ENCODE measurements at places on chromosomes 6 and 20.

GRCh38 chr20:24701027-24701426, 231.6 kb downstream of the SYNDIG1 start:
- DNase-seq, result no peak

GRCh38 chr6:35088281-35089215, 52.6 kb downstream of the TCP11 start:
- no peak for DNase-seq

DNA sequence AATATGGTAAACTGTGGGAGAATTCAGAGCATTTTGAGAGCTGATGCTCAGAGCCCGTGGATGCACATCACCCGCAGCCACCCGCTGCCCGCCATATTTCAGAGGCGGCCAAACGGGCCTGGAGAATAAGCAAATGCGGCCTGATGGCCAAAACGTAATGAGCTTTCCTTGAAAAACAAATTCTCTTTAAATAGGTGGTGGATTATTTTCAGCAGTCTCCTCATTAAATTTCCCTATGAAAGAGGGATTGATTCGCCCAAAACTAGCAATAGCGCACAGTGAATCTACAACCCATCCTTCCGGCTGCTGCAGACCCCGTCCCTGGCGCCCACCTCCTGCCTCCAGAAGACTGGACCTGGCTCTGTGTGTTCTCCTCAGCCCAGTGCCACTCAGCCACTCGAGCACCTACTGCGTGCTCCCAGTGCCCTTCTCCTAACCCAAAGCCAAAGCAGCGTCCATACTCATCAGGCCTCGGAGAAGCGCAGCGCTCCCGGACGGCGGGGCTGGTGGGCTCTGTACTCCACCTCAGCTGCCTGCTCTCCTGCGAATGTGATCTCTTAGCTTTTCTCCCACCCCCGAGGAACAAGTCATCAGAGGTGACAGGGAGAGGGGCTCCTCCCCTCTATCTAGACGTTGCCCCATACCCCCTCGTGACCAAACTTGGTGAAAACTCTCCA, 224.8 kb downstream of the TAF4 start:
- no peak for DNase-seq

DNA sequence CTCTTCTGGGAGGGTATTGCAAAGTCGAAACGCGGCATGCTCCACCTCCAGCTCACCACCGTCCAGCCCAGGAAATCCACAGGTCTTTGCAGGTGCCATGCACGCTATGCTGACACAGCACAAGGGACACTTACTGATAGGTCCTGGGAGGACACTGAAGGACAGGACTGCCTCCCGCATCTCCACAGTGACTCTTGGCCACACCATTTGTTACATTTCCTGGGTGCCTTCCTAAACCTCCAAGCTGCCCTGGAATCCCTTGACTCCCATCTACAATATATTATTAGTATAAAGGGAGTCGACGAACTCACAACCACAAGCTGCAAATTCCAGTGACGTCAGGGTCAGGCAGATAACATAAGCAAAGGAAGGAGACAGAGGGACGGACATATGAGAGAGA, 106.9 kb downstream of the JPH2 start:
- no peak for DNase-seq

DNA sequence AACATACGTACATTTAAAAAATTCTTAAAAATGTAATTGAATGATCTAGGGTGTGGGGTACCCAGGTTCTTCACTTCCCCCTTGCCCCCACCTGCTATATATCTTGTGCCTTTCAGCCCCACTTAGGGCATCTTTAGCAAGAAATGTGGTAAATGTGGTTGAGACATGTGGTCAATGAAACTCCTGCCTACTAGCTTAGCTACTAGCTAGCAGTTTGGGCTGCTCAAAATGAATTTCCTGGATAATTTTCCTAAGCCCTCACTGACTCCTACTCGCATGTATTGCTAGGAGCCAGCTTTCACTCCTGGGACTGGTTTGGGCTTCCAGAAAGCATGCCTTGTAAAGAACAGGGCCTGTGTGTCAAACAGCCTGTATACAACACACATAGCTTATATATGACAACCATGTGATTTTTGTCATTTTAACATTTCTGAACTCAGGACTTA, 257.3 kb downstream of the ATXN1 start:
- DNase-seq, result no peak

- DNase-seq, result no peak
Measured at GRCh38 chr20:58880994-58881752, 28.7 kb downstream of the GNAS start.
